NCI-H1092 treated with DMSO at 0.1 percent for 48 hours (cell line): ENCODE measurements at places on chromosomes 6 and 20.

DNA sequence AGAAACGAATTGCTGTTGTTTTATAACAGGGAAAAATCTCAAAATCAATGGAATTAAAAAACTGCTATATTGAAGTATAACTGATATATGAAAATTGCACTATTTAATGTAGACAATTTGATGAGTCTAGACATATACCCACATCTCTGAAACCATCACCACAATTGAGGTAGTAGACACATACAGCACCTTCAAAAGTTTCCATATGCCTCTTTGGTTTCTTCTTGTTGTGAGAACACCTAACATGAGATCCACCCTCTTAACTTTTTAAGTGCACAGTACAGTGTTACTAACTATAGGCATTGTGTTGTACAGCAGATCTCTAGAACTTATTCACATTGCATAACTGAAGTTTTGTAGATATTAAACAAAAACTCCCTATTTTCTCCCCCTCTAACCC is 14.0 kb upstream of the SLC17A5 start:
- no peak for DNase-seq

DNA sequence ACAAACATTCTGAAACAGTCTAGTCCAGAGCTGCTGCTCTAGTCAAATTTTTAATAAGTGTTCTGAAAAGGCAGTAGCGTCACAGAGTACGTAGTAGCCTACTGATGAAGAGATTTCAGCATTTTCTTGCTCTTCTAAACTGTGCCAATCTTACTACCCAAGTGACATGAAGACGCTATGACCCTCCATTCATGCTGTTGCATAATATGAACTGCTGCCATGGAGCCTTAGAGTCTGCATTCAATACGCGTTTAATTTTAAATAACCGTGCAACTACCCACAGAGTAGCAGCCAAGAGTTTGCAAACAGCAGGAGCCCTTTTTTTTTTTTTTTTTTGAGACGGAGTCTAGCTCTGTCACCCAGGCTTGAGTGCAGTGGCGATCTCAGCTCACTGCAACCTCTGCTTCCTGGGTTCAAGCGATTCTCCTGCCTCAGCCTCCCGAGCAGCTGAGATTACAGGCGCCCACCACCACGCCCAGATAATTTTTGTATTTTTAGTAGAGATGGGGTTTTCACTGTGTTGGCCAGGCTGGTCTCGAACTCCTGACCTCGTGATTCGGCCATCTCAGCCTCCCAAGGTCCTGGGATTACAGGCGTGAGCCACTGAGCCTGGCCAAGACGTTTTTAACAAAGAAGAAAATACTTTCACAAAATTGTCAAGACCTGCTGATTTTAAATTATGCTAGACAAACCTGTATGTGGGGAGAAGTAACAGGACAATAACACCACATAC is 44.3 kb downstream of the EZR start:
- no peak for DNase-seq

GRCh38 chr6:50681213-50681824 is 32.0 kb upstream of the TFAP2D start:
- DNase-seq, result no peak

DNA sequence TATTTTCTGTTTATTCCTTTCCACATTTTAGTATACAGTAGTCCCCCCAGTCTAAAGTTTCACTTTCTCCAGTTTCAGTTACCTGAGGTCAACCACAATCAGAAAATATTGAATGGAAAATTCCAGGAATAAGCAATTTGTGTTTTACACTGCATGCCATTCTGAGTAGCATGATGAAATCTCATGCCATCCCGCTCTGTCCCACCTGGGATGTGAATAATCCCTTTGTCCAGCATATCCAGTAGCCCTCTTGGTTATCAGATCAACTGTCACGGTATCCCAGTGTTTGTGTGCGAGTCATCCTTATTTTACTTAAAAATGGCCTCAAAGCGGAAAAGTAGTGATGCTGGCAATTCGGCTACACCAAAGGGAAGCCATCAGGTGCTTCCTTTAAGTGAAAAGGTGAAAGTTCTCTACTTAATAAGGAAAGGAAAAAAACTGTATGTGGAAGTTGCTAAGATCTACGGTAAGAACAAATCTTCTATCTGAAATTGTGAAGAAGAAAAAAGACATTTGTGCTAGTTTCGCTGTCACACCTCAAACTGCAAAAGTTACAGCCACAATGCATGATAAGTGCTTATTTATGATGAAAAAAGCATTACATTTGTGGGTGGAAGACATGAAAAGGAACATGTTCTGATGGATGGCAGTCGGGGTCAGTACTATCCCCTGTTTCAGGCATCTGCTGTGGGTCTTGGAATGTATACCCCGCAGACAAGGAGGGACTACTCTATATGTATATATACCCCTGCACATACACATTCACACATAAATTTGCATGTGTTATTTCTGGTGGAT is 11.3 kb downstream of the NOX3 start:
- no peak for DNase-seq

DNA sequence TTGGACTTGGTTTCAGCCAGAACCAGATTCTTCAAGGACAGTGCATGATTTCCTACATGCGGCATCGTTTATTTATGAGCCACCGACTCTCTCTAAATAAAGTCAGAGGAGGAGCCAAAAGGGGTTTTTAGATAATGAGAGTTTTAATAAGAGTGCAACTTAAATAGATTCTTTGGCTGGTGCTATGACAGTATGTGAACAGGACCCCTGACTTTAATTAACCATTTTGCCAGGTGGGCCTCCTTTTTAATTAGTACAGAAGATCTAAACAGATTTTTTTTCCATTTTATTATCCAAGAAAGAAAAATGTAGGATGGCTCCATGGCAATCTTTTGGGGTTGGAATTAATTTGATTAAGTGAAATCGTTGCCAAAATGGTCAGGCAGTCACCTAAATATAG is 74.8 kb upstream of the INSM1 start:
- DNase-seq, result no peak

DNA sequence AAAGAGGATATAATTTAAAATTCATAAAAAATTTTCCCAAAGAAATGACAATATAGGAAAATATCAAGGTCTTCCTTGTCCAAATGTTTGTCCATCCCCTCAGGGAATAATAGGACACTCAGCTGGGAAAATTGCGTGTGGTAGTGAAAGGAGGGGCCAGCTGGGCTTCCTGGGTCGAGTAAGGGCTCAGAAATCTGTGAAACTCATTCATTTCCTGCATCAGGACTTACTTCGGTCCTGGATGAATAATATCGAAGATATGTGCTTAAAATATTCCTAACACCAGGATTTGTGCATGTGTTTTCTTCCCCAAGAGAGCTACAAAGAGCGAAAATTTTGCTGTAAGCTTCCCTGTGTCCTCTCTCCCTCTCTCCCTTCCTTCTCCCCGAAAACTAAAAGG is 118.2 kb upstream of the GJE1 start:
- no peak for DNase-seq

DNA sequence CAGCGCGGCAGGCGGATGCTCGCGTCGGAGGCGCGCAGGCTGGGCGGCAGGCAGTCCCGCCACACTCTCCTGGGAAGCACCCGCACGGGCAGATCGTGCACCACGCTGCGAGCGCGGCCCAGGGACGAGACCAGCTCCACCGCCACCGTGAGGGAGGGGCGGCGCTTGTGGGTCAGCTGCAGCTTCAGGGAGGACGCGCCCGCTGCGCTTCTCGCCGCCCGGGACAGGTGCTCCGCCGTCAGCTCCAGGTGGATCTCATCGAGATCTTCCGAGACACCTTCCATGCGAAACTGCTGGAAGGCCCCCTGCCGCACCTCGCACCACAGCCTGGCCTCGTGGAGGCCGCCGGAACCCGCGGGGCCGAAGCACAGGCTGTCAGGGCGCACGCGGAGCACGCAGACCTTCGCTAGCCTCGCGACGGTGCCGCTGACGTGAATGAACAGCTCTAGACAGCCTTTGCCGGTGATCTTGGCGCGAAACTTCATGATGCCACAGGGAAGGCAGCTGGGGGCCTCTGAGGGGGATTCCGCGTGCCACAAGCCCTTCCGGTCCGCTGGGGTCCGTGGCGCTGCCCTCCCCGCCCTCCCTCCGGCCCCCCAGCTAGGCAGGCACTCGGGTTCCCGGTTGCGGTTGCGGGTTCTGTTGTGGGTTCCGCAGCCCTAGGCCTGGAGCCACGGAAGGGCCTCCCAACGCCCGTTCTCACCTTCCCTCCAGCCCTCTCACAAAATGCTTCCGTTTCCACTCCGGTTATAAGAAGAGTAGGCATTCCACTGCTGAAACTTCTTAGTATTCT is at the start of gene HUS1B:
TSS of gene HUS1B (minus strand) at position 641 of the 793 bp plus-strand sequence. CDS start at position 485, 156 bp downstream.
- DNase-seq, result no peak

DNA sequence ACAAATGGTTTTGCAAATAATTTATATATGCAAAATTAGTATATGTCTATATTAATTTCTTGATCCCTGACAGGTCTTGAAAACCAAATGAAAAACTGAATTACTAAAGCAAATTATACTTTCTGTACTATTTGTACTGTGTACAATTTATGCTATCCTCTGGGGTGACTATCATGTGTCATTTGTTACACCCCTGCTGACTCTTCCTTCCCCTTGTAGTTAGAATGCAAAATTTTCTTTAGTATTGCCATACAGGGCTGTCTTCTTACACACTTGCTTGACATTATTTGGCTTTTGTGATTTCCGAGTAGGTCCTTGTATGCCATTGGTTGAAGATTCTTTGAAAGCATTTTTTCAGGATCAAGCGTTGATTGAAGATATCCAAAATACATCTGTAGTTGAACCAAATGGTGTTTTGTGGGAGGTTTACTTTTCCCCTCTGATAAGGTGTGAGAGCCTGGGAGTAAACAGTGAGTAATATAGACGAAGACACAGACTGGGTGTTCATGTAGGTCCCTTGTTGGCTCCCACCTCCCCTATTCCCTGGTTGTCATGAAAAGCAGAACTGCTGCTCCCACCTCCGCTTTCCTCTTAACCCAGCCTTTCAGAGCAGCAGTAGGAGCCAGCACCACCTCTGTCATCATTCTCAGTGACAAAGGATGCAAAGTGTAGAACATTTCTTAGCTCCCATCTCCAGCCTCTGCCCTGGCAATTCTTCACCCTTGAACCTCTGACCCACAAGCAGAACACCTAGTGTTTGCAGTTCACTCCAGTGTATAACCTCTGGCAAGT is 29.0 kb downstream of the NCOA7 start:
- DNase-seq, result no peak
